Stimulated activated CD4-positive, alpha-beta T cell treated with anti-CD3 and anti-CD28 coated beads, Interleukin-15, amount 100 ng/mL, for 1 hour (primary cell): ENCODE measurements at places on chromosomes 1 and 21.

DNA sequence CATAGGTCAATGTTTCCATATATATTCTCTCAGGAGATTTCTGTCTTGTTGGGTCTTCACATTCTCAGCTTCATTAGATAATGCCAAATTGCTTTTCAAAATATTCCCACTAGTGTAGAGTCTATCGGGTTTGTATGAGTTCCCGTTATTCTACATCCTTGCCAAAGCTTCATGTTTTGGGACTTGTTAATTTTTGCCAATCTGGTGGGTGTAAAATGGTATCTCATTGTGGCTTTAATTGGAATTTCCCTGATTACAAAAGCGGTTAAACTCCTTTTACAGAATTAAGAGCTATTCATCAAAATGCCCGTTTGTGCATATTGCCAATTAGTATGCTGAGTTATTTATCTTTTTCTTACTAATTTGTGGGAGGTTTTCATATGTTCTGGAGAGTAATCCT is 708.4 kb upstream of the ADAMTS5 start:
- DNase-seq: no peak

- no peak for DNase-seq
Measured at GRCh38 chr1:64848803-64849202, 103.9 kb downstream of the RAVER2 start.

GRCh38 chr1:234597894-234598293 is 12.1 kb downstream of the IRF2BP2 start:
- no peak for DNase-seq

- DNase-seq: no peak
Measured at GRCh38 chr1:37394574-37395464, 79.6 kb upstream of the ZC3H12A start.

- no peak for DNase-seq
Measured at GRCh38 chr1:32100807-32101708, 6.8 kb upstream of the KPNA6 start.

DNA sequence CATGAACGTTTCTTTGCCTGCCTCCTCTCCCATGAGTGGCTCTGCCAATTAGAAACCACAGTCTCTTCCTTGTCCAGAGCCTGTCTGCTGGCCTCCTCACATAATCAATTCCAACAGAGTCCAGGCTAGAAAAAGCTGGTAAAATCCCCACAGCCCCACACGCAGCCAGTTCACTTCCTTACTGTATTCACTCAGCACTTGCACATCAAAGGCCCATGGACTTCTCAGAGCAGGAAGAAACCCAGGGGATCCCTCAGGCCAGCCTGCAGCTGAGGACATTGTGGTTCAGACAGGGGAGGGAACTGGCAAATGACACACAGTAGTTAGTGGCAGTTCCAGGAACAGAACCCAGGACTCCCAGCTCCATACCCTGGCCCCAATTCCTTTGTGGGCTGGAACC is 171.6 kb upstream of the EDN2 start:
- no peak for DNase-seq

GRCh38 chr1:199124351-199124750 is 485.5 kb downstream of the PTPRC start:
- DNase-seq: no peak

- no peak for DNase-seq
Measured at GRCh38 chr1:112697781-112698201, 9.1 kb downstream of the RHOC start.

GRCh38 chr21:44414291-44415072 is 40.8 kb upstream of the LRRC3 start:
- DNase-seq: no peak

GRCh38 chr1:55035904-55036303 is 3.4 kb upstream of the PCSK9 start:
- no peak for DNase-seq

GRCh38 chr1:40341491-40342380 is 24.6 kb upstream of the COL9A2 start:
- no peak for DNase-seq

GRCh38 chr1:30511991-30512913 is 211.1 kb downstream of the MATN1 start:
- no peak for DNase-seq

- no peak for DNase-seq
Measured at GRCh38 chr1:228321435-228321834, 85.2 kb downstream of the TRIM11 start.

- DNase-seq: no peak
Measured at GRCh38 chr1:181711820-181712219, 228.5 kb downstream of the CACNA1E start.

DNA sequence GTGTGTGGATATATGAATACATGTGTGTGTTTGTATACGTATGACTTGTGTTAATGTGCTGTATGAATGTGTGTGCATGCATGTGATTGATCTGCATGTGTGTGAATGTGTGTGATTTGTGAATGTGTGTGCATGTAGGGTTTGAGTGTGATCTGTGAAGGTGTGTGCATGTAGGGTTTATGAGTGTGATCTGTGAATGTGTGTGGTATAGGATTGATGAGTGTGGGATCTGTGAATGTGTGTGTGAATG is 88.2 kb downstream of the STUM start:
- DNase-seq: no peak

DNA sequence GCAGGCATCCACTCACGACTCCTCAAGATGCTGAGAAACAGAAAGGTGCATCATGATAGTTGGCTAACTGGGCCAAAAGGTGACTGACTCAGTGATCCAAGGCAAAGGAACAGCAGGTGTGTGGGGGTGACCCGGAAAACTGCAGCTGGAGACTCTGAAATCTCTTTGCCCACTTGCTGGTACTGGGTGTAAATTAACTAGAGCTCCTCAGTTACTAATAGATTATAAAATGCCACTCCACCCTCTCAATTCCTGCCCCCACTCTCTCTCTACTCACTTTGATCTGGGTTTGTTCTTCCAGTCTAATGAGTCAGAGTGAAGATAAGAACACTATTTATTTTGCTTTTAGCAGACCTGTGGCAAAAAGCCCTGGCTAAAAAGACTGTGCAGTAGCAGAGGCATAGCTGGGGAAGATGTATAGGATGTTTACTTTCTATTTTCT is 7.2 kb upstream of the PIGC start:
- DNase-seq: no peak

- no peak for DNase-seq
Measured at GRCh38 chr21:42044871-42045495, 26.1 kb upstream of the UMODL1 start.

- peak; percentile 11 for DNase-seq
Measured at GRCh38 chr1:92882819-92883218, 51.0 kb downstream of the RPL5 start.

- DNase-seq: no peak
Measured at GRCh38 chr21:27526451-27526850, 559.6 kb upstream of the ADAMTS5 start.

GRCh38 chr1:62784509-62785365 is 805 bp downstream of the ATG4C start:
- DNase-seq: no peak

GRCh38 chr21:15034126-15034853 is 30.5 kb downstream of the NRIP1 start:
- DNase-seq: no peak

- DNase-seq: peak; percentile 27
Measured at GRCh38 chr1:159076438-159077119, at the start of gene AIM2. AIM2 (minus strand) TSS chr1:159076766; CDS start chr1:159073499, 3,267 bp downstream.

GRCh38 chr1:31249854-31250253 is 10.2 kb upstream of the NKAIN1 start:
- DNase-seq: no peak

- DNase-seq: no peak
Measured at GRCh38 chr21:16841975-16842695, 670.7 kb upstream of the CXADR start.

DNA sequence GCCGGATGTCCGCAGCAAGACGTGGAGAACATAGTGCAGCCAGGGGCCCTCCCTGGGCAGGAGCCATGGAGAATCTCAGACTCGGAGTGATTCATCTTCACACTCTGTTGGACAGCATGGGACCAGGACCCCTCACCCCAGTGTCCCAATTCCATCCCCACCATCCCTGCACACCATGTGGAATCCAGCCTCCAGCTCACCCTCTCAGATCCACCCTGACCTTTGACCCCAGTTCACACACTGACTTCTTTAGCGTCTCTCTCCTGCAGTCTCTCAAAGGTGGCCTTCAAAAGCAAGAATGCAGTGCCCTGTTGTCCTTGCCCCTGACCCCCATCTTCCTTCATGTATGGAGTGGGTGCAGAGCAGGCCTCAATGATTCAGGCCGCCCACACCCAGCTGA is 2.1 kb upstream of the TNNI1 start:
- DNase-seq: no peak

GRCh38 chr1:91645031-91645430 is 144.4 kb downstream of the CDC7 start:
- DNase-seq: no peak

- no peak for DNase-seq
Measured at GRCh38 chr1:238345837-238346236, 455.1 kb upstream of the ZP4 start.

GRCh38 chr1:183983371-183984105 is 54.0 kb downstream of the COLGALT2 start:
- DNase-seq: no peak

DNA sequence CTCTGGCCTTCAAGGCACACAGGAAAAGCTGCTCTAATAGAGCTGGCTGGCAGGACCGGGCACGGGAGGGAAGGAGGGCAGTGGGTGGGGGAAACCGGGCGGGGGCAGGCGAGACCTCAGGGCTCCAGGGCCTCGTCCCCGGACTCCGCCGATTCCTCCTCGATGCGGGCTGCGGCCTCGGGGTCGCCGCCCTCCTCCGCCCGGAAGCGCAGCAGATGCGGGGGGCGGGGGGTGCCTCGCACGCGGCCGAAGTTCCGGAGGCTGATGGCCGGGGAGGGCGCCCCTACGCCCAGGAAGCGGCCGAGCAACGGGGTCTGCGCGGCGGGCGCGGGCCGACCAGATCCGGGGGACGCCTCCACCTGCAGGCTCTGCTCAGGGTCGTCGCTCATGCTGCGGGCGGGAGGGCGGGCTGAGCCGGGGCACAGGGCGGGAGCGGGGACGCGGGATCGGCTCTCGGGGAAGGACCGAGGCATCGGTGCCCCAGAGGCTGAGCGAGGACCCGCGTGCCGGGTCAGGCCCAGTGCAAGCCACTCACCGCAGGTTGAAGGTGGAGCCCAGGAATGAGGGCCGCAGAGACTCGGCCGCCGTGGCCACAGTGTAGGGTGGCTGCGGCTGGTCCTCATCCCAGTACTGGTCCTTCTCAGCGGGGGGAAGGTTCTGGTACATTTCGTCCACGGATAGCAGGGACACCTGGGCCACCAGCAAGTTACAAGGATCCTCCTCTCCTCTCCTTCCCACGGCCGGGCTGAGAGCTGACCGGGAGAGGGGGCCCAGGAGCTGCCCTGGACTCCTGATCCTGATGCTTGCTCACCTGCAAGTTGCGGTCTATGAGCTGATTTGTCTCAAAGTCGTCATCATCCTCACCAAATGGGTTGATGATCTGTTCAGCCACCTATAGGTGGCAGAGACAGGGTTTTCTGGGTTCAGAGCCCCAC is 3.6 kb downstream of the BEST4 start:
- no peak for DNase-seq

- DNase-seq: no peak
Measured at GRCh38 chr1:223556414-223557129, 108.9 kb downstream of the CAPN8 start.

DNA sequence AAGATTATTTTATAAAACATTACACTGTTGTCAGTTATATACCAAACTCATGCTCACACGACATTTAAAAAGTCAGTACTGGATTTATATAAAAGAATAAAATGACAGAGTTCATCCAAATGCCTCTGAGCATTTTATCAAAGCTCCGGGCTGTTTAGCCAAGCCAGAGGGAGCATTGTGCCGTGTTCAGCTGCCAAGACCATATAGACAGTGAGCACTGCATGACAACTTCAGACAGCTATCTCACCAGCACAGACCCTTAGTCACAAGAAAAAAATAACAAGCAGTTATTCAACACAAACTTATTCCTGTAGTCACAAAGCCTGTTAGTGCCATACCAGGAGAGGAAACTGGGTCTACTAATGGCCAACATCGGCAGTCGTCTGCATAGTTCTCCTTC is 88.0 kb upstream of the PBX1 start:
- no peak for DNase-seq

DNA sequence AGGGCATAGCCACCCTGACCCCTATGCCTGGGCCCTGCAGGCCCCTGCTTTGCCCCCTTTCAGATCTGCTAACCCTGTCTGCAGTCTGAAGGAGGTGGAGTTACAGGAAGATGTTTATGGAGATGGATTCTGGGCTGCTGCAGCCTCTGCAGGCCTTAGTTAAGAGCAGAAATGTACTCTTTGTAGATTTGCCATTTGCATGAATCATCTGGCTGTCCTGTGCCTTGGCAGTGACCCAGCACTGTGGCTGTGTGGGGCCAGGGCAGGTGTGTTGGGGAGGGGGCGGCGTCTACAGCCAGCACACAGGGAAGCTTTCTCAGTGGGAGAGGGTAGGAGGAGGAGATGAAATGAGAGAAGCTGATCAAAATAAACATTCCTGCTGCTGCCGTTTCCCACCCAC is 867.3 kb downstream of the PLA2G4A start:
- no peak for DNase-seq

GRCh38 chr21:36470294-36470693 is 9.6 kb downstream of the CLDN14 start:
- no peak for DNase-seq

- no peak for DNase-seq
Measured at GRCh38 chr1:160428655-160429054, 28.3 kb downstream of the VANGL2 start.

DNA sequence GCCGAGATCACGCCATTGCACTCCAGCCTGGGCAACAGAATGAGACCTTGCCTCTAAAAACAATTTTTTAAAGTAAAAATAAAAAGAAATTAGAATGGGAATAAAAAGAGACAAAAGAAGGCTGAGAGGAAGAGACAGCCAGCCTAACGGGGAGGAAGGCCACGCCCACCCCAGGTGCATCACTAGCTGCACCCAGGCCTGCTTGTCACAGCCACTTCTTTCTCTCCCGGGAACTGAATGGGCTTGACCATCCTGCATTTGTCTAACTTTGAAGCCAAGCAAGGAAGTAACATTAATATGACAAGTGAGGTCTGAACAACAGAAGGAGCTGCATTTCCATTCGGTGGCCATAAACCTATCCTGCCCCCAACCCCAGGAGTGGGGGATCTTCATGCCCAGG is 20.8 kb upstream of the EFNA1 start:
- no peak for DNase-seq

DNA sequence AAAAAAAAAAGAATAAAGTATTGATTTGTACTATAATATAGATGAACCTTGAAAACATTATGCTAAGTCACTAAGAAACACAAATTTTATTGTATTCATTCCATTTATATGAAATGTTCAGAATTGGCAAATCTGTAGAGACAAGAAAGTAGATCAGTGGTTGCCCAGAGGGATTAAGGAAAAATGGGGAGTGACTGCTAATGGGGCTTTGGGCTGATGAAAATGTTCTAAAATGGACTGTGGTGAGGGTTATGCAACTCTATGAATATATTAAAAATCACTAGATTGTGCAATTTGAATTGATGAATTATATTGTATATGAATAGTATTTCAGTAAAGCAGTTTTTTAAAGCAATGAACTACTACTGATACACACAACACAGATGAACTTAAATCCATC is 10.0 kb downstream of the GDAP2 start:
- DNase-seq: no peak

GRCh38 chr1:119440721-119441307 is 25.9 kb downstream of the HSD3B2 start:
- no peak for DNase-seq
